Thoracic aorta (tissue), 2 donors: ENCODE measurements at places on chromosomes 5 and 9. TPM values are rescaled to one million over a fixed set of nuclear protein-coding genes. Genes with fewer than 3 reads are reported as not detected.

- no peak overlapping the region for H3K27ac ChIP-seq
- H3K4me1 ChIP-seq, result peaks cover 15% of the 10 kb centered on the region
- no peaks in the 10 kb centered on the region for H3K36me3 ChIP-seq
Measured at GRCh38 chr5:142724821-142725220, 38.9 kb upstream of the FGF1 start.

- peaks cover 11% of the 10 kb centered on the region for H3K4me1 ChIP-seq
- H3K27ac ChIP-seq, result no peak overlapping the region
- H3K4me3 ChIP-seq, result no peak overlapping the region
- no peaks in the 10 kb centered on the region for H3K36me3 ChIP-seq
- H3K27me3 ChIP-seq, result no peaks in the 10 kb centered on the region
Measured at GRCh38 chr9:107626118-107626517, 136.5 kb upstream of the KLF4 start.

Gene OBP2B
- total RNA-seq, result not detected

DNA sequence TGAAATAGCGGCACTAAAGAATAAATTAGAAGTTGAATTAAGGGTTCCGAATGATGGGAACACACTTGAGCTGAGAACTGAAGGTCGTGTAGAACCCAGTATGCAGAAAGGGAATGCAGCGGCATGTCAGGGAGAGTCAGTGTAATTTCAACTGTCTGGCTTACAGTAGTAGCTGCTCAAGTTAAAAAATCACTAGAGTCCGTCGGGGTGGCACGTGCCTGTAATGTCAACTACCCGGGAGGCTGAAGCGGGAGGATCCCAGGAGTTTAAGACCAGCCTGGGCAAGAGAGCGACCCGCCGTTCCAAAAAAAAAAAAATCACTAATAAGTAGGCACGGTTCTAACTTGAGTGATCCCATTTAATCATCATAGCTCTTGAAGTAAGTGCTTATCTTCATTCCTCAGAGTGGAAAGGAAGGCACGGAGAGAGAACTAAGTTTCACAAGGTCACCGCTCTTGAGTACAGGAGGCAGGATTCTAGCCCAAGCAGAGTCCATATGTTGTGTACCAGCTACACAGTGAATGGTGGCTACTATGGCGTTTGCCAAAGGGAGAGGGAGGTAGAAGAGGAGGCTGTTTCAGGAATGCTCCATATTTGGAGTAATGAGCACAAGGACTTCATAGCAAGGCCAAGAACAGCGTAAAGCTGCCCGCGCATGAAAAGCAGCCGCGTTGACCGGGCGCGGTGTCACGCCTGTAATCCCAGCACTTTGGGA lies 831 bp downstream of the RMRP start:
- peaks cover 22% of the 10 kb centered on the region for H3K4me1 ChIP-seq
- H3K4me3 ChIP-seq, result peak overlapping the region; percentile 98
- H3K27ac ChIP-seq, result peak overlapping the region; percentile 99
- H3K27me3 ChIP-seq, result no peaks in the 10 kb centered on the region

- DNase-seq, result no peak
- peaks cover 16% of the 10 kb centered on the region for H3K4me1 ChIP-seq
- no peaks in the 10 kb centered on the region for H3K36me3 ChIP-seq
- no peak overlapping the region for H3K4me3 ChIP-seq
- H3K27me3 ChIP-seq, result no peaks in the 10 kb centered on the region
- H3K27ac ChIP-seq, result peak overlapping the region; percentile 24
Measured at GRCh38 chr5:55593115-55593472, 58.3 kb upstream of the PLPP1 start.

DNA sequence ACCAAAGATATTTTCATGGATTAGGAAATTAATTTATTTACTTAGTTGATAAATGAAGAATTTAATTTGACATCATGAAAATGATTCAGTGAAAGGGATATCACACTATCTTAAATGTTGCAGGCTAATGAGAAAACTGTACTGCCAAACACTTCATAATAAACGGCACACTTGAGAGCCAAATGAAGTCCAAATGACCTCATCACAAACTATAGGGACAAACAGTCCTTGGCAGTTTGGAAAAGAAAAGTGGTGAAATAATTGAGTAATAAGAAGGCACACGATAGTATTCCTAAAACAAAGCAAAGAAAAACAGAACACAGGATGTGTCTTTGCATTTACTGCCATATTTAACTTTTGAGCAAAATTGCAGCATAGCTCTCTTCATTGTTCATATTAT lies 116.9 kb upstream of the TLR4 start:
- H3K27ac ChIP-seq, result no peak overlapping the region
- no peaks in the 10 kb centered on the region for H3K4me1 ChIP-seq
- no peaks in the 10 kb centered on the region for H3K27me3 ChIP-seq
- no peak for DNase-seq
- H3K36me3 ChIP-seq, result no peaks in the 10 kb centered on the region

DNA sequence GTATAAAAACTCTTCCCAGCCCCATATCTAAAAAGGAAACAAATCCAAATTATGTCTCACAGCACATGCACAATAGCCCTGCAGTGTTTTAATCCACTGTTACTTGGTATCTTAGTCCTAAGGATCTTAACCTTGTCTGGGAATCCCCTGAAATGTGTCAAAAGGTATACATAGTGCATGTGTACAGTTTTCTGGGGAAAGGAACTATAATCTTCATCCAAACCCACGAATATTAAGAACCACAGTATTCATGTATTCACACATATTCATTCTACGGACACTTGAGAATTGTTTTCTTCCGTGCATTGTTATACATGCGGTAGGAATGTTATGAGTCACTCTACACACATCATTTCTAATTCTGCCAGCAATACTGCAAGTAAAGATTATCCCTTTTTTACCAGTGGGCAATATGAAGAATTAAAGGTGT lies 47.8 kb upstream of the SNX2 start:
- no peaks in the 10 kb centered on the region for H3K36me3 ChIP-seq
- H3K4me1 ChIP-seq, result no peaks in the 10 kb centered on the region
- no peak for DNase-seq
- no peaks in the 10 kb centered on the region for H3K27me3 ChIP-seq

DNA sequence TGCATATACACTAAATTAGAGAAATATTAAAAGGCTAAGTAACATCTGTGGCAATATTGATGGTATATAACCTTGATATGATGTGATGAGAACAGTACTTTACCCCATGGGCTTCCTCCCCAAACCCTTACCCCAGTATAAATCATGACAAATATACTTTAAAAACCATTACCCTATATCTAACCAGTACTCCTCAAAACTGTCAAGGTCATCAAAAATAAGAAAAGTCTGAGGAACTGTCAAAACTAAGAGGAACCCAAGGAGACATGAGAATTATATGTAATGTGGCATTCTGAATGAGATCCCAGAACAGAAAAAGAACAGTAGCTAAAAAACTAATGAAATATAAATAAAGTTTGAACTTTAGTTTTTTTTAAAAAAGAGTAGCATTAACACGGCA lies 7.3 kb upstream of the IFNB1 start:
- DNase-seq, result no peak
- H3K36me3 ChIP-seq, result no peaks in the 10 kb centered on the region
- no peak overlapping the region for H3K4me3 ChIP-seq
- H3K27ac ChIP-seq, result no peak overlapping the region
- no peaks in the 10 kb centered on the region for H3K4me1 ChIP-seq

DNA sequence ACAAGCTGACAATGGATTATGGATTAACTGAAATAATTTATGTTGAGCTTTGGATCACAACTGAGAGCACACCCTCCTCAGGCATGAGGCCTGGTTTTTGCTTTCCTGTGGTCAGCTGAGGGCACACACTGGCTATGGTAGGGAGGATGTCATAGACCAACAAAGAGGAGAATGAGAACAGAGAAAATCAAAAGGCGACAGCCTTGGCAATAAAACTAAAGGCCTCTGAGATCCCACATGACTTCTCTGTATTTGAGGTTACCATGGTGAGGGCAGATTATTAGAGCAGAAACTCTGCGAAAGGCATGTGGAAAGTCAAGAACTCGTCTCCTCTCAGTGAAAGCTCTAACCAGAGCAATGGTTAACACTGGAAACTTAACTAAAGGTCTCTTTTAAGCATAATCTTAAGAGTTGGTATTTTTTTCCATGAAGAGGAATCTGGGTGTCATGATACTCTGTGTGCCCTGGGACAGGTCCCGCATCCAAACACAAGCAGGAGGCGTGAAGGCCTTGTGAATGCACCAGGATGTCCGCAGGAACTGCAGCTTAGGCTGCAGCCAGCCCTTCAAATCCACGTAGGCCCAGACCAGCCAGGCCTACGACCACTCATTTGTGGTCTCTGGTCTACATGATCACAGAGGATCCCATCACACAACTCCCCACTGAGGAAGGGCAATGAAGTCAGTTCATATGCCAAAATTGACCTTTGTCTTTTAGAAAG lies 12.4 kb upstream of the MEIKIN start:
- H3K4me3 ChIP-seq, result no peak overlapping the region
- H3K27me3 ChIP-seq, result no peaks in the 10 kb centered on the region
- no peak overlapping the region for H3K27ac ChIP-seq

GRCh38 chr5:96565582-96566265 lies 96.5 kb upstream of the CAST start:
- peaks cover 4% of the 10 kb centered on the region for H3K4me1 ChIP-seq
- no peak overlapping the region for H3K4me3 ChIP-seq
- no peaks in the 10 kb centered on the region for H3K27me3 ChIP-seq
- H3K27ac ChIP-seq, result no peak overlapping the region
- H3K36me3 ChIP-seq, result no peaks in the 10 kb centered on the region

Gene INSL6
- not detected for total RNA-seq

DNA sequence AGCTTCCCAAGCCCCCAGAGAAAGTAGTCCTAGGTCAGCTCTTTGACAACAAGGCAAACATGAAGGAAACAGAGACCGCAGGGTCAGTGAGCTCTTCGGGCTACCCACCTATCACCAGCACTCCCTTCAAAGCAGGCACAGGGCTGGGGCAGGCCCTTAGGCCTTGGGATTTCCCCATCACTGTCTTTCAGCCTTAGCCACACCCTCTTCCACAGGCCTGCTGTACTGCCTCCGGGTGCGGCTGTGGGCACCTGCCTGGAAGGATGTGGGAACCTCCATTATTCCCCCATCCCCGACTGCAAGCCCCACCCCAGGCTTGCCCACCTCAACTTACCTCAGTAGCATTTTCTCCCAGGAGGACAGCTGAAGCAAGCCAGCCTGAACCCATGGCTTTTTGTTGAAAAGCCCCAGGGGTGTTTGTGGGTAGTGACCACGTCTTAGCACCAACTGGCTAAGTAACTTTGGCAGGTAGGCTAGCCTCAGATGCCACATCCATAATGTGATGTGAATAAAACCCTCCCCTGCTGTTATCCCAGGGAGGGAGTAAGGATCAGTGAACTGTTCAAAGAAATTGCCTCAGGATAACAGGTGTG lies 100.2 kb downstream of the PIK3R1 start:
- no peaks in the 10 kb centered on the region for H3K4me1 ChIP-seq
- DNase-seq, result no peak
- H3K36me3 ChIP-seq, result no peaks in the 10 kb centered on the region
- H3K4me3 ChIP-seq, result no peak overlapping the region
- H3K27ac ChIP-seq, result no peak overlapping the region

Gene PCDHB7
- 7.1 TPM for total RNA-seq

GRCh38 chr5:50715001-50715400 lies 48.6 kb downstream of the PARP8 start:
- no peaks in the 10 kb centered on the region for H3K36me3 ChIP-seq
- no peaks in the 10 kb centered on the region for H3K27me3 ChIP-seq
- H3K27ac ChIP-seq, result no peak overlapping the region
- no peak overlapping the region for H3K4me3 ChIP-seq
- H3K4me1 ChIP-seq, result peaks cover 12% of the 10 kb centered on the region
- DNase-seq, result no peak

Gene SEMA5A
- 13.3 TPM for total RNA-seq

Gene SLC1A3
- total RNA-seq, result 44.7 TPM

GRCh38 chr9:115116421-115117284 lies 1.3 kb downstream of the TNC start:
- no peaks in the 10 kb centered on the region for H3K36me3 ChIP-seq
- no peak for DNase-seq
- H3K27me3 ChIP-seq, result no peaks in the 10 kb centered on the region

- DNase-seq, result no peak
- no peak overlapping the region for H3K4me3 ChIP-seq
- H3K36me3 ChIP-seq, result peaks cover 3% of the 10 kb centered on the region
- H3K4me1 ChIP-seq, result no peaks in the 10 kb centered on the region
- no peaks in the 10 kb centered on the region for H3K27me3 ChIP-seq
- H3K27ac ChIP-seq, result no peak overlapping the region
Measured at GRCh38 chr9:108867829-108868228, 5.8 kb downstream of the ACTL7A start.

Gene HACD4
- total RNA-seq, result 8.4 TPM

- no peaks in the 10 kb centered on the region for H3K27me3 ChIP-seq
- no peak overlapping the region for H3K27ac ChIP-seq
- no peak overlapping the region for H3K4me3 ChIP-seq
- no peaks in the 10 kb centered on the region for H3K4me1 ChIP-seq
Measured at GRCh38 chr5:59380350-59380951, 513.1 kb downstream of the PDE4D start.

GRCh38 chr9:31520301-31521085 lies 864.0 kb upstream of the ACO1 start:
- H3K36me3 ChIP-seq, result no peaks in the 10 kb centered on the region
- H3K4me1 ChIP-seq, result no peaks in the 10 kb centered on the region
- H3K27ac ChIP-seq, result no peak overlapping the region
- no peak overlapping the region for H3K4me3 ChIP-seq

Gene C9
- not detected for total RNA-seq

Gene ENHO
- total RNA-seq, result not detected

GRCh38 chr9:77291714-77292113 lies 114.4 kb downstream of the VPS13A start:
- no peaks in the 10 kb centered on the region for H3K4me1 ChIP-seq
- no peak for DNase-seq
- H3K4me3 ChIP-seq, result no peak overlapping the region
- peaks cover 3% of the 10 kb centered on the region for H3K36me3 ChIP-seq
- H3K27me3 ChIP-seq, result no peaks in the 10 kb centered on the region

DNA sequence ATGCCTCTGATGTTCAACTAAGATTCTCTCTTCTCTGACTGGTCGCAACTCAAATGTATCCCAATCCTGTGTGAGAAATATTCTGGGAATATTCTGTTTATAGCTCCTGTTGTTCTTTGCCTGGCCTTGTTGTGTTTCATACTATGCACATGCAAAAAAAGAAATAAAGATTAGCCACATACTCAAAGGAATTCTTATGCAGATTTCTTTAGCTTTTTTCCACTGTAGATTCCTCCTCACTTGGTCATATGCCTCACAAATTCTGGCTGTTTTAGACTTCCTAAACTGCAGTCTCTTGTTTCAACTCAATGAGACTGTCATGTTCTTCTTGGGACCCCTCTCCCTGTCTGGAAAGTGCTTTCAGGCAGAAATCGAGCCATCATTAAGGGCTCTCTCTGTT lies 217.5 kb upstream of the SH3GL2 start:
- H3K36me3 ChIP-seq, result no peaks in the 10 kb centered on the region
- H3K4me1 ChIP-seq, result no peaks in the 10 kb centered on the region
- no peaks in the 10 kb centered on the region for H3K27me3 ChIP-seq
- no peak overlapping the region for H3K27ac ChIP-seq
- no peak overlapping the region for H3K4me3 ChIP-seq
